ENCODE measurements at places on chromosomes 1 and 21. TPM values are rescaled to one million over a fixed set of nuclear protein-coding genes. Genes with fewer than 3 reads are reported as not detected.

The LCE2C gene
- polyA plus RNA-seq, result not detected

The ERVH48-1 gene
- 0.42 TPM for polyA plus RNA-seq

The LAPTM5 gene
- polyA plus RNA-seq, result 12.5 TPM

The CCDC181 gene
- 4.3 TPM for polyA plus RNA-seq

The CFHR2 gene
- not detected for polyA plus RNA-seq

The BGLAP gene
- polyA plus RNA-seq, result 2.9 TPM

The CD1B gene
- not detected for polyA plus RNA-seq

The STIL gene
- polyA plus RNA-seq, result 0.56 TPM

The OR2T33 gene
- not detected for polyA plus RNA-seq

The LAD1 gene
- 37.3 TPM for polyA plus RNA-seq

The TYW3 gene
- polyA plus RNA-seq, result 9.4 TPM

The ERICH3 gene
- 0.68 TPM for polyA plus RNA-seq

The VAMP3 gene
- polyA plus RNA-seq, result 15.1 TPM

The TAS1R1 gene
- not detected for polyA plus RNA-seq

The ASCL5 gene
- 0.16 TPM for polyA plus RNA-seq

The TFF3 gene
- 16.5 TPM for polyA plus RNA-seq

The IFI6 gene
- 54.6 TPM for polyA plus RNA-seq

The PRUNE1 gene
- 16.7 TPM for polyA plus RNA-seq

The C4BPB gene
- 7.0 TPM for polyA plus RNA-seq

The BACH1 gene
- 3.6 TPM for polyA plus RNA-seq

The FAM151A gene
- polyA plus RNA-seq, result 0.21 TPM

The MAP3K7CL gene
- 7.3 TPM for polyA plus RNA-seq

The CAPN8 gene
- polyA plus RNA-seq, result 3.6 TPM

The FAM177B gene
- 0.16 TPM for polyA plus RNA-seq

The AGRN gene
- polyA plus RNA-seq, result 94.7 TPM

The HES4 gene
- 46.4 TPM for polyA plus RNA-seq

The HMGCS2 gene
- 0.23 TPM for polyA plus RNA-seq

The APCS gene
- 10.5 TPM for polyA plus RNA-seq

The TCHH gene
- 0.42 TPM for polyA plus RNA-seq

The LCE6A gene
- not detected for polyA plus RNA-seq

All from pancreas (tissue), 10 donors.